ENCODE measurements at places on chromosomes 6 and 20.

DNA sequence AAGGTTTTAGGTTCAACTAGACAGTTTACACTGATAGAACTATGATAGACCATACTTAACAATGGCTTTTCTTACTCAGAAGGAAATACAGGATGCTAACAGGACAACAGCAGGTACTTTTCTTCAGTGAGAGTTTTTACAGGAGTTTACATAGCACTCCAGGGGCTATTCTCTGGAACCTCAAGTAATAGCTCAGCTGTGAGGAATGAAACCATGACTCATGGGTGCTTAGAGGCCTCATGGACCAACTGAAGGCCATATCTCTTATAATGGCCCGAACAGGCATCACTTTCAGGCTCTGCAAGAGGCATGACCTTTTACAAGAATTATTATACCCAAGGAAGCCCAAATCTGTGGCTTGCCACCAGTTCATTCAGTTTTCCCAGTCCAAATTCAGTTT, 31.8 kb downstream of the TREML1 start:
- no peak for DNase-seq

DNA sequence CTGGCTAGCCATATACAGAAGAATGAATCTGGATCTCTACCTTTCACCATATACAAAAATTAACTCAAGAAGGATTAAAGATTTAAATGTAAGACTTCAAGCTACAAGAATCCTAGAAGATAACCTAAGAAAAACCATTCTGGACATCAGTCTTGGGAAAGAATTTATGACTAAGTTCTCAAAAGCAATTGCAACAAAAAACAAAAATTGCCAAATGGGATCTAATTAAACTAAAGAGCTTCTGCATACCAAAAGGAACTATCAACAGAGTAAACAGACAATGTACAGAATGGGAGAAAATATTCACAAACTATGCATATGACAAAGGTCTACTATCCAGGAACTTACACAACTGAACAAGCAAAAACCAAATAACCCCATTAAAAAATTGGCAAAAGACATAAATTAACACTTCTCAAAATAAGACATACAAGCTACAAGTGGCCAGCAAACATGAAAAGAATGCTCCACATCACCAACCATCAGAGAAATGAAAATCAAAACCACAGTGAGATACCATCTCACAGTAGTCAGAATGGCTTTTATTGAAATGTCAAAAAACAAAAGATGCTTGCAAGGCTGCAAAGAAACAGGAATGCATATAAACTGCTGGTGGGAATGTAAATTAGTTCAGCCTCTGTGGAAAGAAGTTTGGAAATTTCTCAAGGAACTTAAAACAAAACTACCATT, 66.8 kb upstream of the RSPO3 start:
- no peak for DNase-seq

GRCh38 chr6:154907291-154907690, 87.8 kb upstream of the TIAM2 start:
- no peak for DNase-seq

GRCh38 chr6:102438171-102438570, 1044.7 kb downstream of the GRIK2 start:
- DNase-seq, result no peak

DNA sequence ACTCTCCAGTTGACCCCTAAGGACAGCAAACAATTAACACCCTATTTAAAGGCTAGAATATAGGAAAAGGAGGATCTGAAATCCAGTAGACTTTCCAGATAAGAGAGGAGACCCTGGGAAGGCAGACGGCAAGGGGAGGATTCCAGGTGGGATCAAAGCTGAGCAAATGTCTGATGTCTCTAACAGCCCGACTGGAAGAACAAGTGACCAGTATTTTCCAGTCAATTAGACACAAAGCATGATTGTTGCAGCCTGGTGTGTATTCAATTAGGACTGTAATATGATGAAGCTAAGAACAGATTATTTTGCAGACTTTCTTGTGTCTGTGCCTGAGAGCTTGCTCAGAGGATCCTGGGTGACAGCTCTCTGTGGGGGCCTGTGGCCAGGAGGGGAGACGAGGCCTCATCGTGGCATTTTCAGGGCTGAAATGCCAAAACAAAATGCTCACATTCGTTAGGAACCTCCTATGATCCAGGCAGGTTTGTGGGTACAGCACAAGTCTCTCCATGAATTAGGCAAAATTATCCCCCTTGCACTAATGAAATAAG, 471.8 kb upstream of the AGPAT4 start:
- no peak for DNase-seq

GRCh38 chr6:127857051-127857637, 43.7 kb downstream of the THEMIS start:
- DNase-seq, result no peak

DNA sequence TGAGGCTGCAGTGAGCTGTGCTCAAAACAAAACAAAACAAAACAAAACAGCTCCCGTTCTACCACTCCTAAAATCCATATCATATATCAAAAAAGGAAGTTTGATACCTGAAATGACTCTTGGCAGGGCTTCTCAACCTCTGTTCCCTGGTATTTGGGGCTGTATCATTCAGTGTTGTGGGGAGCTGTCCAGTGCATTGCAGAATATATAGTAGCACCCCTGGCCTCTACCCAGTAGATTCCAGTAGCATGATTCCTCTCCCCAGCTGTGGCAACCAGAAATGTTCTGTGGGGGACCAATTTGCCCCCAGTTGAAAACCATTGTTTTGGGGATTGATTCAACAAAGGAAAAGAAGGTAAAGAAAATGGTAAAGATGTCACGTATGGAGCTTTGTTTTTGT, 238.9 kb downstream of the PRL start:
- DNase-seq, result no peak

- no peak for DNase-seq
Measured at GRCh38 chr6:113187661-113188060, 669.5 kb upstream of the MARCKS start.

- no peak for DNase-seq
Measured at GRCh38 chr6:80733641-80734040, 627.2 kb downstream of the BCKDHB start.

DNA sequence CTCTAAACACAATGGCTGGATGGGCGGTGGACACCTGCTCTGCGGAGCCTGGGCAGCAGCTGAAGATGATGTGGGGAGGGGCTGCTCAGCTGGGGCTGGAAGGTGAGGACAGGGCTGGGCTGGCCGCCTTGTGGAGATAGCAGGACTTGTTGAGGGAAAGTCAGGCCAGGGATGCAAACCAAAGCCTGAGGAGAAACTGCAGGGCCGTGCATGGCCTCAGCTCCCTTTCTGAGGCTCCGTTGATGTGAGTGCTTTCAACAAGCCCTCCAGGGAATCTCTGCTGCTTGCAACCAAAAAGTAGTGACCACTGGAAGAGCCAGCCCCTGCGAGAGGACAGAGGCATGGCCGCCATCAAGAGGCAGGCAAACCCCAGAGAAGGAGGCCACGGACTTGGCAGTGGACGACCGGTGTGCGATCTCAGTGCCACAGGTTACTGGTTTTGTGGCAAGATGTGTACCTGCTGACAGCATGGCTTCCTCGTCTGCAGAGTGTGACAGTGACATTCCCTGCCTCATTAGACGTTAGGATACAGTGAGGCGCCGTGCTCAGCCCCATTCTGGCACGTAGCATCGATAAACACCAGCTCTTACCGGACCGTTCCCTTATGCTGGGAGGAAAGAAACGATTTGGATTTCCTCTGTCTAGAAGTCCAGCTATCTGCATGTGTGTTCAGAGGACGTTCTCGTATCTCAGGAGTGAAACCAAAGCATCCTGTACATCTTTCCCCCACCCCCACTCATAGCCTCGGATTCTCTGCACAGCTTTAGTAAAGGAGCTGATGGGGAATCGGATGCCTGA, 37.9 kb downstream of the ERMARD start:
- DNase-seq, result no peak

- DNase-seq, result no peak
Measured at GRCh38 chr6:135858931-135859330, 7.4 kb downstream of the PDE7B start.

DNA sequence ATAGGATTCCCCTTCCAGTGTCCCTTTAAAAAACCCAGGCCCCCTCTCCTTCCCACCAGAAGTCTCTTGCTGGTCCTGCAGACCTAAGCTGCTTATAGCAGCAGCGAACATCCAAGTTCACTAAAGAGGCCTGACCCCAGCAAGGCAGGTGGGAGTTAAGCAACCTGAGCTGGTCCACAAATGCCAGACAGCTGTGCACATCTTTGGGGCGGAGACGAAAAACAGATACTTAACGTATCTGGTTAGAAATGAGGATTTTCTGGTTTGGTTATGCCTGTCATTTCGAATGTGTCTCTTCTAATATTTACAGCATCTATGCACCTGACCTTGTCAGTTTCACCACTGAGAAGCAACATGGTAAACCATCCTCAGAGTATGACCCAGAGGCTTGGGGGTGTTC, 87.8 kb downstream of the SLC2A10 start:
- DNase-seq, result no peak

DNA sequence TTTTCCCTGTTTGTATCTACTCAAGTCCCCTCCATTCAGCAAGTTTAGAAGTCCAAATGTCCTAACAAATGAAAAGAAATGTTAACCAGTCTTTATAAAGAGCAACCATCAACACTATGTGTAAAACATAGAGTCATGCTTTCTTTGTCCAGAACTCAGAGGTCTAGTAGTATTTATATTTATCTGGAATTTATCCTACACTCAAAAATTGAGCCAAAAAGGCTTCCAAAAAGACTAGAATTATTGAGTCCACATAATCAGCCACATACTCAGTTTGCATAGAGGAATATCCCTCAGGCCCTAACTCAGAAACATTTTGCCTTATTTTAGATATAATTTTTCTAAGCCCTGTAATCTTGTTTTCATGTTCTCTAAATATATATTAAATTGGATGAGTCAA, 455.0 kb downstream of the COL12A1 start:
- DNase-seq, result no peak

- no peak for DNase-seq
Measured at GRCh38 chr6:168162366-168162765, 83.4 kb upstream of the FRMD1 start.

DNA sequence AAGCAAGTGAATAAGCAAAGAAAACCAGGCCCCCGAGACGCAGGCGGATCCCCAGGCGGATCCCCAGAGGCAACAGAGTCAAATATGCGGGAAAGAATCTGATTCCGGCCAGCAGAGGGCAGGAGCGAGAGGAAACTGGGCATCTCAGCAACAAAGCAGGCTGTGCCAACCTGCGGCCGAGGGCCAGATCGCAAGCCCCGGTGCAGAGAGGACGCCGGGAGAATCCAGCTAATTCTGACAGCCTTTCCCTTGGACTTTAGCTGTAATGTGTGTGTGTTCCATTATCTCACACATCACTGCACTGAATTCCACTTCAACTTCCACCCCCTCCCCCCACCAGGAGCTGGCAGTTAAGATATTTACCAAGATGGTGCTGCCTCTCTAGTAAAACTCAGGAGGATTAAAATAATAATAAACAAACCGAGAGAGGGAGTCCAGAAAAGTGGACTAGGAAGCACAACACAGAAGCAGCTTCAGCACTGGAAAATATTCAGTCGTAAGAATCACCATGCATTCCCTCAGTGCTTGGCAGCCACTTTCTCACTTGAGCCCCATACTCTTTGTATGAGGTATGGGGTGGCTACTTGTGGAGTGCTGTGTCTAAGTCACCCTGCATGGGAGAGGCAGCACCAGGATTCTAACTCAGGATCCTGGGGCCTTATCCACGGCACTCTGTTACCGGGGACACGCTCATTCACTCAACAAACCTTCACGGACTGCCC, 66.2 kb upstream of the SNX9 start:
- DNase-seq, result peak; percentile 65

- no peak for DNase-seq
Measured at GRCh38 chr20:19322061-19322985, 109.9 kb downstream of the SLC24A3 start.

GRCh38 chr20:64077876-64078551, 1.3 kb downstream of the RGS19 start:
- DNase-seq, result no peak

DNA sequence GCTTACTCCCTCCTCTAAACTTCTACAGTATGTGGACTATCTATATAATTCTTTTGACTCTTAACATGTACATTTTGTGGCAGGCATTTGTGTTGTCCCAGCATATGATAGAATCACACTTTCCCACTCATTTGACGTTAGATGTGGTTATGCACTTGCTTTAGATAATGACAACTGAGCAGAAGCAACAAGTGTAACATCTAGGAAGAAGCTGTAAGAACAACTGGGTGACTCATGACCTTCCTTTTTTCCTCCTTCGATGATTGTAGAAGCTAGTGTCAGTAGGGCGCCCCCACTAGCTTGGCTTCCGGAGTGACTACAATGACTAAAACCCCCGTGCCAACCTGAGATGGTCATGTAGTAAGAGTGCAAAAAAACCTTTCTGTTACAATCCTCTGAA, 74.6 kb upstream of the CEP85L start:
- DNase-seq, result peak; percentile 82

Data from stimulated activated CD4-positive, alpha-beta T cell treated with anti-CD3 and anti-CD28 coated beads, Interleukin-2, amount 100 ng/mL, for 4 hours (primary cell).